ENCODE measurements at places on chromosomes 11 and 22.
A peak's percentile ranks its signal among the peaks of the same experiment; 100 is the strongest.

GRCh38 chr11:18369398-18369797 lies 25.0 kb upstream of the LDHA start:
- DNase-seq, result no peak

GRCh38 chr22:19943082-19944026 lies 1.7 kb upstream of the TXNRD2 start:
- no peak for DNase-seq

DNA sequence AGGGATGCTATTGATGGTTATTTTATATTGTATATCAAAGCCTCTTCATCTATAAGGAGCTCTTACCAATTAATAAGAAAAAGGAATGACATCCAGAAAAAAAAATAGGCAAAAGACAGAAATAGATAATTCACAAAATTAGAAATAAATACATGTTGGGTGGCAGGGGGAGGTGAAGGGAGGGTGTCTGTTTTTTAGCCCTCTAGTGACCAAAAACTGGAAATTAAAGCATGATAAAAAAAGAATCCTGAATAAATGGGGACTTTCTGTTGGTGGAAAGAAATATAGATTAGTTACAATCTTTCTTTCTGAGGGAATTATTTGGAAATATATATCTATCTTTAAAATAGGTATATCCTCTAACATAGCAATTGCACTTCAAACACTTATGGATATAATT lies 42.0 kb upstream of the TTC36 start:
- no peak for DNase-seq

DNA sequence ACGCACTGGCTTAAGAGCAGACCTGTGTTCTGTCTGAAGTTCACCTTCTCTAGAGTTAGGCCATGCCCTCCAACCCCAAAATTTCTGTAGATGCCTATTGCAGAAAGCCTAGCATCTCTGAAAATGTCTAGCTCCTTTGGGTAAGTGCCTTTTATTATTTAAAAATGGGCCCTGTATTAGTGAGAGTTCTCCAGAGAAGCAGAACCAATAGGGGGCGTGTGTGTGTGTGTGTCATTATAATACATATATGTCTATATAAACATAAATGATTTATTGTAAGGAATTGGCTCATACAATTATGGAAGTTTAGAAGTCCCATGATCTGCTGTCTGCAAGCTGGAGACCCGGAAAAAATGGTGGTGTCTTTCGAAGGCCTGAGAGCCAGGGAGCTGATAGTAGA lies 144.7 kb downstream of the TTC17 start:
- no peak for DNase-seq

DNA sequence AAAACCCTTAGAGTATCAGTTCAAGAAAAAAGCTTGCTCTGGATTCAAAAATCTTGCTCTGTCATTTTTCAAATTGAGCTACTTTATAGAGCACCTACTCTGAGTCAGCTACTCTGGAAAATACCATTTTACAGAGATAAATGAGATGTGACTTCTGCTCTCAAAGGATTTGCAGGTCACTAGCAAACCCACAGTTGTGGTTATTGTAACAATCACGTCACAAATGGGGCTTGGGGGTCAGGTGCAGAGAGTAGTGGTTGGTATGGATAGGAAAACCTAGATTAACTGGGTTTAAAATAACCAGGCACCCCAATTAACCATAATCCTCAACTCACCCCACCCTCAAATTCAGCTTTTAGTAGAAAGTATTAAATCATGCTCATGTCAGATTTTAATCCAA lies 52.3 kb downstream of the MSANTD4 start:
- DNase-seq, result no peak

- DNase-seq, result no peak
These were observed at the start of gene DCHS1 for GRCh38 chr11:6655790-6656583. DCHS1 (minus strand) TSS chr11:6655809; CDS start chr11:6641613, 14,196 bp downstream.

- no peak for DNase-seq
These were observed 388.4 kb downstream of the SOX6 start for GRCh38 chr11:15967966-15968365.

- no peak for DNase-seq
These were observed 226.0 kb downstream of the MIAT start for GRCh38 chr22:26883393-26883792.

- DNase-seq, result peak; percentile 11
These were observed 51.3 kb upstream of the PRDM11 start for GRCh38 chr11:45094958-45095690.

- DNase-seq, result no peak
These were observed 70.3 kb upstream of the BDNF start for GRCh38 chr11:27770576-27770975.

- no peak for DNase-seq
These were observed 180.0 kb downstream of the CTTN start for GRCh38 chr11:70578371-70578770.

DNA sequence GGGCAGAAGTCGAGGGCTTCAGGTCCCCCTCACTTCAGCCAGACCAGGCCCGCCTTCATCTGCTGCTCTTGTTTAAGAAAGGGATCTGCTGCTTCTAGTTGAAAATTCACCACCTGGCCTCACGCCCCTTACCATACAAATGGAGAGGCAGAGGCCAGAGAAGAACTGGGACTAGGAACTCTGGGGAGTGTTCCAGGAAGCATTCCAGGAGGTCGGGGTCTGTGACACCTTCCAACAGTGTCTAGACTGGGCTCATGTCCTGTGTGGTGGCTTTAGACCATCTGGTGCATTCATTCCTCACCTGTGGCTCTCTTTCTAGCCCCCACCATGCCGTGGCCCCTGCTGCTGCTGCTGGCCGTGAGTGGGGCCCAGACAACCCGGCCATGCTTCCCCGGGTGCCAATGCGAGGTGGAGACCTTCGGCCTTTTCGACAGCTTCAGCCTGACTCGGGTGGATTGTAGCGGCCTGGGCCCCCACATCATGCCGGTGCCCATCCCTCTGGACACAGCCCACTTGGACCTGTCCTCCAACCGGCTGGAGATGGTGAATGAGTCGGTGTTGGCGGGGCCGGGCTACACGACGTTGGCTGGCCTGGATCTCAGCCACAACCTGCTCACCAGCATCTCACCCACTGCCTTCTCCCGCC lies 12.3 kb downstream of the TSKU start:
- no peak for DNase-seq

- DNase-seq, result no peak
These were observed 12.8 kb downstream of the MOB2 start for GRCh38 chr11:1473786-1474185.

DNA sequence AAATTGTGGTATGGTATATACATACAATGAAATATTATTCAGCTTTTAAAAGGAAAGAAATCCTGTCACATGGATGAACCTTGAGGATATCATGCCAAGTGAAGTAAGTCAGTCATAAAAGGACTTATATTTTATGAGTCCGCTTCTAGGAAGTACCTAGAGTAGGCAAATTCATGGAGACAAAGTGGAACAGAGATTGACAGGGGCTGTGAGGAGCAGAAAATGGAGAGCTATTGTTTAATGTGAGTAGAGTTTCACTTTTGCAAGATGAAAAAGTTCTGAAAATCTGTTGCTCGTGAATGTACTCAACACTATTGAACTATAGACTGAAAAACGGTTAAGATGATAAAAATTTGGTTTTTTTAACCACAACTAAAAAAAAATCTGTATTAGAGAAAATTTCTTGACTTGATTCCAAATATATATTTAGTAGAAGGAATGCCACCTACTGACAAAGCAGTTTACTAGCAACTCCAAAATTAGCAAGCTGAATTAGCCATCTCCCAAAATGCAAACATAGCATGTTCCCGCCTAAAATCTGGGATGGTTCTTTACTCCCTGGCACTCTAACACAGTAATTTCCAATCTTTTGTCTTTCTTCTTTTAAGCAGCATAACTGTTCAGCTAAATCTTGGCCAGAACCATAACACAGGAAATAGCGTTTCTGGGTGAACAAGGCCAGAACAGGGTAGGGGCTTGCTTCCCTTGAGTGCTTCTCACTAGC lies 1.5 kb downstream of the UFD1 start:
- no peak for DNase-seq
